ENCODE measurements at places on chromosomes 1 and 21. TPM values are rescaled to one million over a fixed set of nuclear protein-coding genes. Genes with fewer than 3 reads are reported as not detected.

DNA sequence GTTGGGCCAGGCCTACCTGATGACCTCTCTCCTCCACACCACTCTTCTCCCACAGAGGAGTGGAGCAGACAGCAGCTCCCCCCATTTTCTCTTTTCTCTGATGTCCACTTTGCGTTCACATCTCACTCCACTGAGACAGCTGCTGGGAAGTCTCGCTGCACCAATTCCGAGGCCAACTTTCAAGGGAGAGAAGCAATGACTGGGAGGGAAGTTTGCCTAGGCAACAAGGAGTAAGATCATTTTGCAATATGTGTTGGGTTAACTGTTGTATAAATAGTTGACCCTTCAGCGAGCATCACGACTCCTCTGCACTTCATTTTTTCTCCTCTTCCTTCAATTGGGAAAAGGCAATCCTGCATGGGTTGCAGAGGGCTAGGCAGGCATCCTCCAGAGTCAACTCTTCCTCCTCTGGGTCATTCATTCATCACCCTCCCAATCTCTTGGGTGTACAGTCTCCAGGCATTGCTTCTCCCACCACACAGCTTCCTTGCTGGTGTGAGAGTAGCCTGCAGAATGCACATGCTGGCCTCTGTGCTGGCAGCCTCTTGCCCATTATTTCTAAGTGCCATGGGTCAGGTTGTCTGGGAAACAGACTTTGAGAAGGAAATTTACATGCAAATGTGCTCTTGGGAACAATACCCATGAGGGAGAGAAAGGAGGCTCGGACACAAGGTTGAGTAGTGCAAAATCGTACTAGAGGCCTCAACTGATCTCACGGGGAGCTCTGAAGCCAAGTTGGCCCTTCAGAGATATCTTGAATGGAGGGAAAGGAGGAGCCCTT, 75.8 kb upstream of the BCAR3 start:
- DNase-seq: no peak

DNA sequence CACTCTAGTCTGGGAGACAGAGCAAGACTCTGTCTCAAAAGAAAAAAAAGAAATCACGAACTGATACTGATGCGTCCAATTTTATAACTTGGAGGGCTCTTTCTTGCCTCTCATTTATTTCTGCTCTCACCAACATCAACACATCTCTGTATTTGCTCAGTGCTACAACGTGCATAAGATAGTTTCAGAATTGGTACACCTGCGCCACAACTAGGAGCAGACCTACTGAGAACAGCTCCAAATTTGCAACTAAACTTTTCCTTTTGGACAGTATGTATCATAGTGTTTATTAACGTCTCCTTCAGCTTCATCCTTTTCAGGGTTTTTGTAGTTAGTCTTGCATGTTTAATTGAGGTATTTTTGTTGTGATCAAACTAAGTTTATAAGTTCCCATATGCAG, 27.7 kb downstream of the TRAPPC10 start:
- DNase-seq: no peak

The LMOD1 gene
- not detected for total RNA-seq

DNA sequence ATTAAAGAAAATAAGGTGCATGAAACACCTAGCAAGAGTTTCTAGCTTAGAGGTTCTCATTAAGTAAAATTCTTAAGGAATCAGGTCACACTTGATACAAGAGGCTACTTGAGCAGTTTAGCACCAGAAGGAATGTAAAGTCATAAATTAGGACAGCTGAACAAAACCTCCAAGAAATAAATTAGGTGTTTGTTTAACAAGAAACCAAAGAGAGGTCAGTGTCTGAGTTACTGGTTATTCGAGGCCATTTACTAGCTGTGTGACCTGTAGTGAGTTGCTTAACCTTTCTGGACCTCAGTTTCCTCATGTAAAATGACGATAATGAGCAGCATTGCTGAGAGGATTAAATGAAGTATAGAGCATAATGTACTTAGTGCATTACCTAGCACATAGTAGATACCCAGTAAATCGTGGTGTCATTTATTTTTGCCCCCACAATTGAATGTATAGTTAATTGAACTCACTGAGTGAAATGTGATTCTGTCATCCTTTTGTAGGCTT, 908 bp upstream of the ELK4 start:
- DNase-seq: peak; percentile 25

- DNase-seq: no peak
Observed at GRCh38 chr1:207393610-207394009, 60.5 kb upstream of the CR2 start.

DNA sequence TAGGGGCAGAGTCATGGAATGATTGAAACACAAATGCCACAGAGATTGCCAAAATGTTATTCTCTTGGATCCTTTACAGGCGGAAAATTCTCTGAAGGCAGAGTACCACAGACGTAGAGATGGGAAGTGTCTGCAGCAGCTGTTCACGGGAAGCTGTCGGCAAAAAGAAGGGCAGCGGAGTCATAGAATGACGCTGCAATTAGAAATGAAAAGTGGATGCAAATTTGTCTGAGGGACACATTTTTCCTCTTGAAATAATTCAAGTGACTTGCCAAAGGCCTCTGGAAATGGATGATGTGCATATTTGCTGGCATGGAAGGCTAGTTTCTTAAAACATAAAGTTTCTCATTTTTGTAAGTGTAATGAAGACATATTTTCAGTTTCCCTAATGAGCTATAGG, 77.5 kb upstream of the PLD5 start:
- no peak for DNase-seq

DNA sequence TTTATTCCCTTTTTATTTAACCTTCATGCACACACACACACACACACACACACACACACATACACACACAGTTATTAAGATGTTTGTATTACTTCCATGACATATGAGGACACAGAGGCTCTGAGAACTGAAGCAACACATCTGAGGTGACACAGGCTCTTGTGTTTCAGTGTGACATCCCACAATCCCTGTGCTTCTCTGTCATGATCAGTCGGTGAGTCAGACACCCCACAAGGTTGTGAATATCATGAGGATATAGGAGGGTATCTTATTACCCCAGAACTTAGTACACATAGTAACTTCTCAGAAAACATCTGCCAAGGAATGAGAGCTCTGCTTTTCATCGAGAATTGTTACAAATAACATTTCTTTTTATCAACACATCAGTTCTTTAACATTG, 459.3 kb downstream of the PLPP3 start:
- no peak for DNase-seq

All from natural killer cell (primary cell).